Mammary microvascular endothelial cell (primary cell): ENCODE measurements at places on chromosomes 11 and 22. TPM values are rescaled to one million over a fixed set of nuclear protein-coding genes. Genes with fewer than 3 reads are reported as not detected.

The CHRM4 gene
- total RNA-seq: 0.07 and 0.20 TPM in 2 replicates

The CPT1A gene
- 27.2 and 29.8 TPM in 2 replicates for total RNA-seq

The DRG1 gene
- 68.8 and 70.5 TPM in 2 replicates for total RNA-seq

The KCNQ1 gene
- total RNA-seq: 0.20 TPM in 1 of 2 replicates, not detected in the other

The MRGPRD gene
- total RNA-seq: not detected in 2 replicates

The POLR2L gene
- total RNA-seq: 191 and 317 TPM in 2 replicates

The SMCO4 gene
- total RNA-seq: 23.0 and 39.5 TPM in 2 replicates

The ANKK1 gene
- total RNA-seq: 0.05 TPM in 1 of 2 replicates, not detected in the other

The PGA5 gene
- total RNA-seq: not detected in 2 replicates

The MRGPRX4 gene
- not detected in 2 replicates for total RNA-seq

The RIMBP3B gene
- total RNA-seq: not detected in 2 replicates

The MS4A1 gene
- not detected in 2 replicates for total RNA-seq

The NPAS4 gene
- total RNA-seq: not detected in 2 replicates

The SLC22A6 gene
- not detected in 2 replicates for total RNA-seq

The IL18 gene
- total RNA-seq: 0.13 and 1.5 TPM in 2 replicates
